ENCODE measurements at places on chromosomes 3 and 15.

- H3K27ac ChIP-seq: no peak overlapping the region
- H3K27me3 ChIP-seq: peaks cover 2% of the 10 kb centered on the region
- no peak overlapping the region for H3K4me3 ChIP-seq
Measured at GRCh38 chr3:57434041-57434440, 110.1 kb downstream of the DNAH12 start.

DNA sequence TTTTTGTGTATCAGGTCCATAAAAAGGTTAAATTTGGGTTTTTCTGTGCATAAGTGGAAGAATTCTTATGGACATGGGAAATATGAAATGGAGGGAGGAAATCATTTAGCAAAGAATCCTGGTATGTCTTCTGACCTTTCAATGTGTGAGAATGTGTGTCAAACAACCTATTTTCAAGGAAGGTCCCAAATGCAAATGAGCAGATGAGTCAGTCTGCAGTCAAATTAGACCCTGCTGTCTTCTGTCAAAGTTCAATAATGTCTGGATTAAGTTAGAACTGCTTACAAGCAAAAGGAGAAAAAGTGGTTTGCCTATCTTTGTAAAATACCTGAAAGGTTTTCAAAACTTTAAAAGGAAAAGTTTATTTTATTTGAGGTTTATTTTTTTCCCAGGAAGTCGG, 15.3 kb downstream of the FBN1 start:
- H3K27me3 ChIP-seq: no peaks in the 10 kb centered on the region
- H3K4me1 ChIP-seq: peaks cover 4% of the 10 kb centered on the region
- no peak overlapping the region for H3K4me3 ChIP-seq
- DNase-seq: no peak

- H3K4me1 ChIP-seq: no peaks in the 10 kb centered on the region
- H3K36me3 ChIP-seq: no peaks in the 10 kb centered on the region
- H3K27ac ChIP-seq: no peak overlapping the region
- no peak overlapping the region for H3K4me3 ChIP-seq
- no peak for DNase-seq
Measured at GRCh38 chr15:101532865-101533264, 43.4 kb upstream of the PCSK6 start.

- no peaks in the 10 kb centered on the region for H3K36me3 ChIP-seq
- no peak overlapping the region for H3K27ac ChIP-seq
- H3K27me3 ChIP-seq: no peaks in the 10 kb centered on the region
- no peak for DNase-seq
Measured at GRCh38 chr3:164418414-164418813, 659.9 kb downstream of the SI start.

DNA sequence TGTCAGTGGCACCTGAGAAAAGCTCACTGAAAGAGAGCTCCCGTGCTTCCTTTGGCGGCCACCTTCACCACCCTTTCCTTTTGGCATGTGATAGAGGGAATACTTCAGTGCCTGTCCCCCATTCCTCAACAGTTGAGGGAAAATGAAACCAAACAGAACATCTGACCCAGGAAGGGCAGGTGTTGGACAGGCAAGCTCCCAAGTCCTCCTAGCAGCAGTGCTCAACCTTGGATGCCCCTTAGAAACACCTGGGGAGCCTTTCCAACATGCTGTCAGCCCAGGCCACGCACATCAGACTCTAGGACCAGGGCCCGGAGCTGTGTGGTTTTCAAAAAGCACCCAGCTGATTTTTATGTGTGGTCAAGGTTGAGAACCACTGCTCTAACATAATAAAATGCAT, 22.4 kb downstream of the LDHAL6B start:
- no peaks in the 10 kb centered on the region for H3K36me3 ChIP-seq
- no peaks in the 10 kb centered on the region for H3K4me1 ChIP-seq
- H3K27me3 ChIP-seq: peaks cover 8% of the 10 kb centered on the region
- no peak for DNase-seq
